Stimulated activated CD4-positive, alpha-beta T cell treated with anti-CD3 and anti-CD28 coated beads, TNF-alpha, amount 100 ng/mL, for 1 hour (primary cell): ENCODE measurements at places on chromosomes 1 and 21.
A peak's percentile ranks its signal among the peaks of the same experiment; 100 is the strongest.

GRCh38 chr1:16913181-16913832, 8.4 kb upstream of the CROCC start:
- DNase-seq, result no peak

DNA sequence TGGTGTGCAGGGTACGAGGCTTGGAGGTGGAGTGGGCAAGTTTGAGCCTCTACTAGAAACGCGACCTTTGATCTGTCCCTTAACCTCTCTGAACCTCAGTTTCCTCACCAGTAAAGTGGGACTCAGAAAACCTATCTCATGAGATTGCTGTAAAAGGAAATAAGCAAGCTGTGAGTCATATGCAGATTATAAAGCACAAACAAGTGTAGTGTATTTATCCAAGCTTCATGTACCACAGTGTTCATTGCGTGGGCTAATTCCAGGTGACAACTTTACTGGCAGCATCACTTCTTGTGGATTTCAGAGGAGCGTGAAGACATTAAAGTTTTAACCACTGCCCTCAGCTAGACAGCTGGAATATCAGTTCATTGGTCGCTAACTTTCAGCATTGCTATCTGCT, 44.4 kb downstream of the ZNF697 start:
- no peak for DNase-seq

- DNase-seq, result no peak
Observed at GRCh38 chr1:173663159-173663558, 6.5 kb downstream of the ANKRD45 start.

DNA sequence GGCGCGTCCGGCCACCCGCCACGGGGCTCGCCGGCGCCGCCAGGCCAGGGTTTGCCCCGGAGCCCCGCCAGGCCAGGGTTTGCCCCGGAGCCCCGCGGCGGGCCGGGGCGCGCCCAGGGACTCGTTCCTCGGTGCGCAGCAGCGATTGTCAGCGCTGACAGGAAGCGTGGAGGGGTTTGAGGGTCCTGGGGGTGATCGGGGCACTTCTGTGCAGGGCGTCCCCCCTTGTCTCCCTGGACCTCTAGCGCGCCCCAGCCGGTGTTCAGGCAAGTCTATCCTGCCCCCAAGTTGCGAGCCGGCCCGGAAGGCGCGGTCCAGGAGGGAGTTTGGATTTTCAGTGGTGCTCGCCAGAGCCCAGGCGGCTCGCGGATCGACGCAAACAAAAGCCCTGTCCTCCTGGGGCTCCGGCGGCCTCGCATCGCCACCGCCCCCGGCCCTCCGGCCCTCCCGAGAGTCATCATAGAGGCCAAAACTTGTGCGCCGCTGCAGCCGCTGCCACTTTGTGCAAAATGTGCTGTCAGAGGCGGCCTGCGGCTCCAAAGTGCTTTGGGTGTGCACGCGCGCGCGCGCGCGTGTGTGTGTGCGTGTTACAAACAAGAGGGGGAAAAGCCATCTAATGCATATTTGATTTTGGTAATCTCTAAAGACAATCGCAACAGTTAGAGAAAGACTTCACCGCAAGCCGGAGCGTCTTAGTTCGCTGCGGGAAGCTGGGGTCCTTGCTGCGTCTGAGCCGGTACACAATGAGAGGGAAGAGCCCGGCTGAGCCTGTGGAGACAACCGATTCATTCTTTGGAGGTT, 1.0 kb downstream of the ROR1 start:
- no peak for DNase-seq

- peak; percentile 52 for DNase-seq
Observed at GRCh38 chr1:108646648-108647269, 14.1 kb downstream of the HENMT1 start.

DNA sequence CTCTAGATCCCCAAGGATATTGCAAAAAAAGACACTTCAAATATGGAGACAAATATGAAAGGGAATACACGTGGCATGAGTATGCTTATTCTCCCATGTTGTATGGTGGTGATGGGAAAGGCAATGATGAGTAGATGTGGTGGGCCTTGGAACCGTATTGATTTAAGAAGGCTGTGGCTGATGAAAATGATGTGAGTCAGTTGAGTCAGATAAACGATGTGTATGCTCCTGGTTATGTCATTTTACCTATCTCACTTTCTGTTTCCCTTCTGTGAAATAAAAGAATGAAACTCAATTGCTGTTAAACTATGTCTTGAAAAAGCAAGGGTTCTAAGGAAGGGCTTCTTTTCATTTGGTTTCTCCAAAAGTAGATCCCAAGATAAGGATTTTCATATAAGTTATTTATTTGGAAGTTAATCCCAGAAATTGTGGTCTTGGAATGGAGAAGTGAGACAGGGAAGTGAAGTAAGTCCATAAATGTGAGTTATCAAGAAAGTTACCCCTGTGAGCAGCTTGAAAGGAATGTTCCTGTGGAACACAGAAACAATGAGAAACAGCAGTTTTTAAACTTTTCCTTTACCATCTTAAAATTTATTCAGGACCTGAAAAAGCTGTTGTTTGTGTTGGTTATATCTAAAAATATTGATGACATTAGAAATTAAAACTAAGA, 292.0 kb downstream of the DUSP10 start:
- no peak for DNase-seq

DNA sequence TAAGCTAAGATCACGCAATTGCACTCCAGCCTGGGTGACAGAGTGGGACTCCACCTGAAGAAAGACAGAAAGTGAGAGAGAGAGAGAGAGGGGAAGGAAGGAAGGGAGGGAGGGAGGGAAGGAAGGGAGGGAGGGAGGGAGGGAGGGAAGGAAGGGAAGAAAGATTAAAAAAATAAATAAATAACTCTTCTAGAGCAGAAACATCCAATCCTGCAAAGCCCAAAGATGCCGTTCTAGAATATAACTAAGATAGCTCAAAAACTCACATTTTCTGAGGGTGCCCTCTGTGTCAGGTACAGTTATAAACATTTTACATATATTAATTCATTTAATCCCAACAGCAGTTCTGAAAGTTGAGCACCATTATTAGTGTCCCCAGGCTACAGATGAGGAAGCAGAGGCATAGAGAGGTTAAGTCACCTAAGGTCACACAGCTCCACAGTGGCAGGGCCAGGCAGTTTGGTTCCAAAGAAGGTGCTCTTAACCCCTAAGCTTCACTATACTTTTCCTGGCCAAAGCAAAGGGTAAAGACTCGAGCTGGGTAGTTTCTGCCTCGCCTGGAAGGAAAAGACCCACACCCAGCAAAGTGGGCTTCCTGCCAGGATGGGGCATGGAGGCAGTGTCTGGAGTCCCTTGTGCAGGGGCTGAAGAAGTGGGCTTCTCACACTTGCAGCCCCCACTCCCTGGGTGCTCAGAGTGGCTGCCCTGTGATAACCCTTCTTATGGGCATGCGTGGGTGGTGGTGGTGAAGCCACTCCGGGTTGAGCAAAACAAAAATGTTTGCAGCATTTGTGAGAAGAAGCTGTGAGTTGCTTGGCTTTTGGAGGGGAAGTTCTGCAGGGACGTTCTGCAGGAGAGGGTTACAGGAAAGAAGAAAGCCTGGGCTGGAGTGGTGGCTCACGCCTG, 7.9 kb upstream of the PIK3CD start:
- no peak for DNase-seq

GRCh38 chr1:32200226-32201010, at the start of gene CCDC28B:
TSS of gene CCDC28B (plus strand) at chr1:32200595. CDS start at chr1:32201936, 1,341 bp downstream.
- DNase-seq, result peak; percentile 37

DNA sequence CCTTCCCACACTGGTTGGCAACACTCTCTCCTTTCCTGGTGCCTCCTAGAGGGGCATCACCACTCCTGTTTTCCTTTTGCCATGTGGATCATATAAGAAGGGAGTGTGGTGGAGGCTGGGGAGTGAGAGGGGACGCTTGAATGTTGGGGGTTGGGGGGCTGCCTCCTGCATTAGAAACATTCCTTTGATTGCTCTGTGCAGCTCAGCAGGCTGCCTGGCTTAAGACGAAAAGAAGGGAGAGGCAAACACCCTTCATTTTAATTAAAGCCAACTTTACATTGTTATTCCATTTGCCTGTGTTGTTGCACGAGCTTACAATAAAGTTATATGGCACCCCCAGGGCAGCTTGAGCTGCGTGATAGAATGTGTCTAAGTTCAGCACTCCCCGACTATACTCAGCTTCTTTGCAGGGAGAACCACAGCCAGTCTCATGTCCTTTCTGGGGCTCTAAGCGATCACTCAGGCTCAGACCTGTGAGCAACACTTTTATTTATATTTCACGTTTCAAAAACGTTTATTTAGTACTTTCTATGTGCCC, 57.4 kb downstream of the FOXD2 start:
- DNase-seq, result no peak

DNA sequence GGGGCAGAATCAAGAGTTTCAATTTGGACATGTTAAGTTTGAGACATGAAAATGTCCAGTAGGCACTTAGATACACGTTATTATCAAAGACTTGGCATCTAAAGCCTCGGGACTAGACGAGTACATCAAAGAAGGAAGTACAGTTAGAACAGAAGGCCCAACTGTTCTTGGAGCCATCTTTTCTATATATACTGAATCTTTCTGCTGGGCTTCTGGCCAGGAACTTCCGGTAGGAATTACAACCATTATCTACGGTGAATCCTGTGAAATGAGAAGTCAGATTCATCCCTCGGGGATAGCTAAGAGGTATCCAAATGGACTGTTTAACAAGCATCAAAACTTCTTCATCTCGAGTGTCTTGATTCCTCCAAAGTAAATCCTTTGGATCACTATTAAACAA, 34.4 kb upstream of the NRDC start:
- no peak for DNase-seq

DNA sequence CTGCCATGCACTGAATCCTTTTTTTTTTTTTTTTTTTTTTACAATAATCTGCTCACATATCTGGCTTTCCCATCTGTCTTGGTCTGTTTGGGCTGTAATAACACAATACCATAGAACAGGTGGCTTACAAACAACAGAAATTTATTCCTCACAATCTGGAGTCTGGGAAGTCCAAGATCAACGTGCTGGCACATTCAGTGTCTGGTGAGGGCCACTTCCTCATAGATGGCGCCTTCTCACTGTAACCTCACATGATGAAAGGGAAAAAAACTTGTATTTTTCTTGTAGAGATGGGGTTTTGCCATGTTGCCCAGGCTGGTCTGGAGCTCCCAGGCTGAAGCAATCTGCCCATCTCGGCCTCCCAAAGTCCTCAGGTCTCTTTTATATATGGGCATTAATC, 13.0 kb upstream of the PARP1 start:
- DNase-seq, result no peak

- DNase-seq, result no peak
Observed at GRCh38 chr1:89945852-89946476, 48.9 kb upstream of the ZNF326 start.

- no peak for DNase-seq
Observed at GRCh38 chr1:183575606-183576005, 14.7 kb downstream of the NCF2 start.

- DNase-seq, result no peak
Observed at GRCh38 chr1:185042737-185043136, 2.6 kb upstream of the RNF2 start.

- DNase-seq, result no peak
Observed at GRCh38 chr1:192805832-192806323, 3.0 kb upstream of the RGS2 start.

DNA sequence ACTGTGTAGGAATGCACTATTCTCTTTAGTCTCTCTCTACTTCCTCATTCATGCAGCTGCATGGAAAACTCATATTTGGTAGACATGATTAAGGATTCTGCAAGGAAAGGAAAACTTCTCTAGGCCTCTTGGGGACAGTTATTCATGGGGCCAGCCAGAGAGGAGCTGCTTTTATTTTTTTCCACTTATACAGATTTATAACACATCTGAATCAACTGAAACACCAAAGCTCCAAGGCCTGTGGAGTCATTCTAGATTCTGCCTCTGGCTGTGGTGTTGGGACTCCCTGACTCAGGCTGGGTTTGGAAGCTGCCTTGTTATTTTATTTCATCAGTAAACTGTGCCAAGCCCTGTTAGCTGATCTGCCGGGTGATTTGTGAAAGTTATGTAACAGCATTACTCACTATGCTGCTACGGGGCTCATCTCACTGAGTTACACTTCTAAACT, 83.9 kb upstream of the EDEM3 start:
- DNase-seq, result no peak
